ENCODE measurements at places on chromosomes 12 and 14.

DNA sequence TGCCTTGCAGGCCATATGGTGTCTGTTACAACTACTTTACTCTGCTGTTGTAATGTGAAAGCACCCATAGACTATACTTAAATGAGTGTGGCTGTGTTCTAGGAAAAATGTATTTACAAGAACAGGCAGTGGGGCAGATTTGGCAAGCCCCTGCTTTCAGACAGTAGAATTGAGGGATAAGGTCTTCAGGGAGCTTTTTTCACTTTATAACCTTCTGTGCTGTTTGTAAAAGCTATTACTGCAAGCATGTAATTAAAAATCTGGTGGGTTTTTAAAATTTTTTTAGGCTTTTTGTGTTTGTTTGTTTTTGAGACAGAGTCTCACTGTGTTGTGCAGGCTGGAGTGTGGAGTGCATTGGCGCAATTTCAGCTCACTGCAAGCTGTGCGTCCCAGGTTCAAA, 73.9 kb downstream of the VEZT start:
- no peak for DNase-seq

GRCh38 chr14:92415969-92416368, 93.0 kb downstream of the SLC24A4 start:
- DNase-seq, result no peak

DNA sequence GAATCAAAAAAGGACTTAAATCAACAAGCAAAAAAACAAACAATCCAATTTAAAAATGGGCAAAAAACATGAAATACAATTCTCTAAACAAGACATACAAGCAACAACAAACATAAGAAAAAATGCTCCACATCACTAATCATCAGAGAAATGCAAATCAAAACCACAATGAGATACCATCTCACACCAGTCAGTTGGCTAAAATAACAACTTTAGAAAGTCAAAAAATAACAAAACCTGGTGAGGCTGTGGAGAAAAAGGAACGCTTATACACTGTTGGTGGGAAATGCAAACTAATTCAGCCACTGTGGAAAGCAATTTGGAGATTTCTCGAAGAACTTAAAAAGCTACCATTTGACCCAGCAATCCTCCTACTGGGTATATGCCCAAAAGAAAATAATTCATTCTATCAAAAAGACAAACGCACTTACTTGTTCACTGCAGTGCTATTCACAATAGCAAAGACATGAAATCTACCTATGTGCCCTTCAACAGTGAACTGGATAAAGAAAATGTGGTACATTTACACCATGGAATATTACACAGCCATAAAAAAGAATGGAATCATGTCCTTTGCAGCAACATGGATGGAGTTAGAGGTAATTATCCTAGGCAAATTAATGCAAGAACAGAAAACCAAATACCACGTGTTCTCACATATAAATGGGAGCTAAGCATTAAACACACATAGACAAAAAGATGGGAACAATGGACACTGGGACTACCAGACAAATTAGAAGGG, 26.9 kb downstream of the PRKD1 start:
- no peak for DNase-seq

DNA sequence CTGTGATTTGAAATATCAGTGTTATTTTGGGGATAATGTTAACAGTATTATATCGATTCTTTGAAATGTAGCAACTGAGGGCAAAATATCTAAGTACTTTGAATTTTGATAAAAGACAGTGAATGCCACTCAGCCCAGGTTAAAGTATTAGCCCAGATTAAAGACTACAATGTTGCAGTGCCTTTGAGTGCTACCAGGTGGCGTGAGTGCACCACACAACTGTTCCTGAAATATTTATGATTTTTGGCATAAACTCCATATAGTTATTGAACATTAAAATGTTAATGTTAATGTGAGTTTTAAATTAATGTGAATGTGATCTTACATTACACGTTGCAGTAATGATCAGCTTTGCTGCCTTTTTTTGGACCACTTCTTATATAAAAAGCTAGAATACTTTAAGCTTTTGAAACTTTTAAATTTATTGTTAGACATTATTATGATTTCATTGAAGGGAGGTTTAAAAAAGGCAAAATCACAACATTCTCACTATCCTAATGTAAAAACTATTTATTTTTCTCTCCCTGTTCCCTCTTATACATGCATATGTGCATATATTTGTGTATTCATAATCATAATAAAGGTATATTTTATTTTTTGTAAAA, 22.5 kb downstream of the MRPS35 start:
- no peak for DNase-seq

GRCh38 chr12:65494537-65494936, 216.1 kb downstream of the MSRB3 start:
- no peak for DNase-seq

GRCh38 chr12:32379213-32379612, 20.1 kb upstream of the FGD4 start:
- no peak for DNase-seq

DNA sequence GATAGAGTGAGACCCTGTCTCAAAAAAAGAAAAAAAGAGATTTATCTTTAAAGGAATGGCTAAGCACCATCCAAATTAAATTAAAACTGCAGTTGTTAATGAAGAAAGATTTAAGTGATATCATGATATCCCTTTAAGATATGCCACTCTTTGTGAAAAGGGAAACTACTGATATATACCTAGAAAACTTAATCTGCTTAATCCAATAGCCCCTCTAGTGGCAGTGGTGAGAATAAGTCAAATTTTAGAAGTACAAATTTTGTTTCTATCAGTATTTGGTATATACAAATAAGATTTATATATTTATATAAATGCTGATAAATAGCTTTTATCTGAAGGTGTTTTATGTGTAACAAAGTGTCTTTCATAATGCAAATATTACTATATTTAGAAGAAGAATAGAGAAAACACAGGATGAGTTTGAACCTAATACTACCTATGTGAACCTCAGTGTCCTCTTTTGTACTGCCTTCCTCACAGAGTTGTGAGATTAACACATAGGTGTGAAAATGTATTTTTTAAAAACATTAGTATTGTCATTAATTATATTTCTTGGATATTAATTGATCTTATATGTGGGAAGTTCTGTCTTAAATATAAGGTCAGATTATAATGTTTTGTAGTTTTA, 51.4 kb upstream of the GARIN2 start:
- DNase-seq, result no peak

GRCh38 chr12:131990066-131990979, 40.6 kb downstream of the EP400 start:
- no peak for DNase-seq

DNA sequence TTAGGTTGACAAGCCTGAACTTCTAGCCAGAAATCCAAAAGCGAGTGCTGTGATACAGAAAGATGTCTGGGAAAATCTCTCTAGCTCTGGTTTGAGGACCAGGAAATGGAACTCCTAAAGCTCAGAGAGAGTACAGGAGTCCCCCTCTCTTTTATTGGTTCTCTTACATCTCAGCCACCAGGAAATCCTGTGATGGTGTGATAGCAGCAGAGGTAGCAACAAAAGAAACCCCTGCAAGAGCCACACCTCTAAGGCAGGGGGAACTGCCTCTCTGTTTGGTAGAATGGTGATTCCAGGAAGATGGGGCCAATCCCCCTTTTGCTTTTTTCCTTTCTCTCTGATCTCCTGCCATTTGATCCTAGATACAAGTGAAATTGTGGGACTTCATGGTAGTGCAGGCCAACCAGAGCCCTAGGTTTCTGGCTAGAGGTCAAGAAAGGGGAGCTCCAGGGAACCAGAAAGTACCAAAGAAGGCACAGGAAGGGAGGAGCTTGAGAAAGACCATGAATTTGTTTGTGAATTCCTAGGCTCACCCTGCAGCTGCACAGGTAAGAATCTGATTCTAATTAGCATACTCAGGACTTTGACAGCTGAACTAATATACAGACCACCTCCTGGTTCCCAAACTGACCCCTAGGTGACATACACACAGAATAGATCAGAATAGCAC, 88.5 kb downstream of the PAPLN start:
- DNase-seq, result no peak

- DNase-seq, result no peak
These were observed 29.7 kb upstream of the BICD1 start for GRCh38 chr12:32076941-32077340.

- DNase-seq, result no peak
These were observed 83.2 kb downstream of the SLC38A6 start for GRCh38 chr14:61064210-61064609.

DNA sequence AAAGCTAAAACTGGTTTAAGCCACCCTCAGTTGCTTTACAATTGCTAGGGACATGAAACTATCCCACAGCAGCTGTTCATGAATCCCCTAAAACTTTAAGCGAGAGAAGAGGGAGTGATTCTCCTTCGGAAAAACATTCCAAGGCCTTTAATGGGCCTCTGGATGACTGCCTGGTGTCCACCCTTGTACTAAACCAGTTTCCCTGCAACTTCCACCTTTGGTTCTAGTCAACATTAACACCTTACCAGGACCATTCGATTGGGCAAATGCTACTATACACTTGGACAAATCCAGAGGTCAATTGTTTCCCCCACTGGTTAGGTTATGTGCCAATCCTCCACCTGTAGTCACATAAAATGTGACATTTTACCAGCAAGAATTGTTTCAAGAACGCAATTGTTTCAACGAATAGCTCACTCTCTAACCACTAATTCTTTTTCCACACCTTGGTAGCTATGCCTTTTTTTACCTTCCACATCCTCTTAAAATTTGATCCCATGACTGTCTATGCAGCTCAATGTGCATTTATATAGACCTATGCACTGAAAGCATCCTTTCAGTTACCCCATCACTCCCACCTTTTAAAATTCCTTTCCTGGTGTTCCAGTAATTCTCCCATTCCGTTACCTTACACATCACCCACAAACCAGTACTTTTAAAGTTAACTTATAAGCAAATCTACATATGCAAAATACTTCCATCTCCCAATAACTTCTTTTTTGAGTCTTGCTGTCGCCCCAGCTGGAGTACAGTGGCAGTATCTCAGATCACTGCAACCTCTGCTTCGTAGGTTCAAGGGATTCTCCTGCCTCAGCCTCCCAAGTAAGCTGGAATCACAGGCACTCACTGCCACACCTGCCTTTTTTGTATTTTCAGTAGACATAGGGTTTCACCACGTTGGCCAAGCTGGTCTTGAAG, 3.6 kb downstream of the UBC start:
- no peak for DNase-seq

DNA sequence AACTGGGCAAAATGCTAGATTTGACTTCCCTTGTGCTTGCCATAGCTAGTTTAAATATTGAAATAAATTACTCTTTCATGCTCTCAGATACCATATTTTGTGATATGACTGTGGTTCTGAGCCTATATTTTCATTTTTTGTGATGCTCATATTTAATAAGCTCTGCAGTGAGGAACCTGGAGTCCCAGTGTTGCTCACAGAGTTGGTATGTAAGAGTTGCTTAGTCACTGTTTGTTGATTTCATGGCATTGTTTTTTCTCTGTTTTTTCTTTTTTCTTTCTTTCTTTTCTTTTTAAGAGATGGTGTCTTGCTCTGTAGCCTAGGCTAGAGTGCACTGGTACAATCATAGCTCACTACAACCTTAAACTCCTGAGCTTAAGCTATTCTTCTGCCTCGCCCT, 750.5 kb upstream of the TMEM132C start:
- no peak for DNase-seq

DNA sequence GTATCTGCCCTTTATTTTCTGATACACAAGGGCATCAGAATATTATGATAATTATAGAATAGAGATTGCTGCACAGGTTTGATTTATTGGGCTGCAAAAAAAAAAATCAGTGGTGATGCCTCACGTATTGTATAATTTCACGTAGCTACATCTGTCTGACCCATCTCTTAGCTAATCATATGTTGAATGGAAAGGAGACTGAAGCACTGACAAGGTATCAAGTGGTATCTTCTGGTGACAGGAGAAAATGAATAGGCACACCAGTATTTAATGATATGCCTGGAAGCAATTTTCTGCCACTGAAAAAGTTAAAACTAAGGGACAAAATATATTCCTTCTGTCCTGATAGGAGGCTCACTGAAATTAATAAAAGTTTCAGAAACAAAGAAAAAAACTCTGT, 837.2 kb upstream of the FBXO33 start:
- DNase-seq, result no peak
